ENCODE measurements at places on chromosomes 6 and 20.
A peak's percentile ranks its signal among the peaks of the same experiment; 100 is the strongest.

DNA sequence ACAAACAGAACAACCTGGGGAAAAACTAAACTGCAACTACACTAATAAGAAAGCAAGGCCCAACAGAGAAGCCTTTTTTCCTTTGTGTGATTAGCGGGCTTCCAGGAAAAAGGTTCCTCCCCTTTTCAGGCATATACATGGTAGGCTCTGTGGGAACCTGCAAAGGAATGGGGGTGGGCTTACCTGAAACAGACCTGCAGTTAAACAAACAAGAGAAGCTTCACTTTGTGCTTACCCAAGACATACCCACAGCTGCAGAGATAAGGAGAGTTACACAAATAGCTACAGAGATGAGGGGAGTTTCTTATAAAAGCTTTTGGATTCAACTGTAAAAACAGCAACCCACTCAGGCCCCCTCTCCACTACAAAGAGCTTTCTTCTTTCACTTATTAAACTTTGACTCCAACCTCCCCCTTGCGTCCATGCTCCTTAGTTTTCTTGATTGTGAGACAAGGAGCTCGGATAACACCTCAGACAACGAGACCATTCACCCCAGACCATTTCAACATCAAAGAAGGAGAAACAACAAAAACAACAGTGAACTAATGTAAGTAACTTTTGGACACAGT is 30.9 kb downstream of the RNF146 start:
- no peak for DNase-seq

DNA sequence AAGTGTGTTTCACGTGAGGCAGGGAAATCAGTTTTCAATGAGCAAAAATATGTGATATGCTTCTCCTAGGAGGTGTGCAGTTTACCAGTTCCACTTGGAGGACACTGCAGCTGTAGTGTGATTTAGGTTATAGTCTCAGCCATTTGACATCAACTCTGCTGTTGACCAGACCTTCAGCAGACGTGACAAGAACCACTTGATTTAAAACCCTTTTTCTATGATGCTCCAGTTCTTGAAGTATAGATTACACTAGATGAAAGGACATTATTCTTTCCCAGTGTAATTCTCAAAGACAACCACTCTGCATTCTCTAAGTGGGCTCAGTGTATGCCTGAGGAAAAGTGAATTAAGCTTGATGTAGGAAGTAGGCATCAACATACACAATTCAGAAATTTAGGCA is 480.8 kb downstream of the TBC1D32 start:
- DNase-seq = no peak

- no peak for DNase-seq
Measured at GRCh38 chr6:134238006-134238405, 79.9 kb downstream of the SGK1 start.

GRCh38 chr6:46967826-46968349 is 46.1 kb upstream of the ADGRF5 start:
- DNase-seq = no peak

- peak; percentile 68 for DNase-seq
Measured at GRCh38 chr6:117547688-117548621, 54.4 kb downstream of the GOPC start.

- no peak for DNase-seq
Measured at GRCh38 chr6:29953686-29954085, 11.4 kb downstream of the HLA-A start.

- peak; percentile 82 for DNase-seq
Measured at GRCh38 chr6:143536866-143537691, 25.6 kb upstream of the FUCA2 start.

GRCh38 chr6:50826037-50826761 is 7.5 kb downstream of the TFAP2B start:
- no peak for DNase-seq

DNA sequence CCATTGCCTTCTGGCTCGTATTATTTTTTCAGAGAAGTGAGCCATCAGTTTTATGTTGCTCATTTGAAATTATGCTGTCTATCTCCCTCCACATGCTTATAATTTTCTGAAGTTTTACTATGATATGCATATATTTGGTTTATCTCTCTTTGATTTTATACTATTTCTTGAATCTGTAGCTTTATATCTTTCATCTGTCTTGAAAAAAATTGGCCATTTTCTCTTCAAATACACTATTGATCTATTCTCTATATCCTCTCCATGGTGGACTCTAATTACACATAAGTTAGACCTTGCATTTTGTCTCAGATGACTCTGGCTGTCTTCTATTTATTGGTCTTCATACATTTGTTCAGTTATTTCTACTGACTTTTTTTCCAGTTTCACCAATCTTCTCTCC is 13.7 kb upstream of the COL19A1 start:
- DNase-seq = no peak

- DNase-seq = peak; percentile 76
Measured at GRCh38 chr6:137707590-137708360, 159.3 kb upstream of the TNFAIP3 start.

DNA sequence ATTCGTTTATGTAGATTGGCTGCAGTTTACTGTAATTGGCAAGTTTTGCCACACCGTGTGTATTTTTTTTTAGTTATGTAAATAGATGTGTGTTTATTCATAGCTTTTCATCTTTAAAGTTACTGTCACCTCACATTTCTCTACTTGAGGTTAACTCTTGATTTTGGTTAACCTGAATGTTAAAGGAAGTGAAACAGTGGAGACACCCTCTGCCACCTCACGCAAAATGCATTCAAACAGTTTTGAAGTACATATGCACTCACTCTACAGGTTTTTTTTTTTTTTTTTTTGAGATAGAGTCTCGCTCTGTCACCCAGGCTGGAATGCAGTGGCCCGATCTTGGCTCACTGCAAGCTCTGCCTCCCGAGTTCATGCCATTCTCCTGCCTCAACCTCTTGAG is 17.7 kb downstream of the OR2A4 start:
- no peak for DNase-seq

- no peak for DNase-seq
Measured at GRCh38 chr20:40777653-40778052, 88.6 kb upstream of the MAFB start.

DNA sequence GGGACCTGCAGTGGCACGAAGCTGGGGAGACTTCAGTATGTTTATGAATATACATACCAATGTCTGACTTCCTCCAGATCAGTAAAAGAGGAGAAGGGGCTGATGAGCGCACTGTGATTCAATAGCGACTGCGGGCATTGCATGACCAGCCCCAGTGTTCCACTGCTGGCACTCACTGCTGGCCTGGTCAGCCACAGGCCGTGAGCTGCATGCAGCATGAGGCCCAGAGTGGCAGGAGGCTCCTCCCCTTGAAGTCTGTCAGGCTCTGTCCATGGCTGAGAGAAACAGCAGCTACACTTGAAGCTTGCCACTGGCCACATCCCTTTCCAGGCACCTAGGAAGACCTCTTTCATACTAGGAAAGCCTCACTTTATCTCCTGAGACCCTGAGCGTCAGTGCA is 265.9 kb upstream of the CDYL start:
- no peak for DNase-seq

- no peak for DNase-seq
Measured at GRCh38 chr6:43593938-43594337, 18.0 kb downstream of the POLH start.

DNA sequence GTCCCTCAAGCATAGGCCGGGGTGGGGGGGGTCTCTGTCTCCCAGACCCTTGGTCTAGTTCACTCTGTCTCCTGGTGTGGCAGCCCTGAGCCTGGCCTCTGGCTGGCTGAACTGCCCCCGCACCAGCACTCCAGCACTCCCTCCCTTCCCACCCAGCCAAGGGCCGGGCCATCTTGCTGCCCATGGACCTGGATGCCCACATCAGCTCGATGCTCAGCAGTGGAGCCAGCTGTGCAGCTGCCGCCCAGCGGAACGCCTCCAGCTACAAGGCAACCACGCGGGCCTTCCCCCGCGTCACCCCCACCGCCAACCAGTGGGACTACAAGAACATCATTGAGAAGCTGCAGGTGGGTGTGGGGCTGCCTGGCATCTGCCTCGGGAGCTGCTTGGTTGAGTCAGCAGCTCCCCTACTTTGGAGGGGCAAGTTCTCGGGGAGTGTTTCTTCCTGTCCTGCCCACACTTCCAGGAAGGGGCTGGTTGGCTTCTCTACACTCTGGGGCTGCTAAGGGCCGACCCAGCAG is 28.4 kb downstream of the UQCC2 start:
- no peak for DNase-seq

GRCh38 chr6:83879746-83880145 is 20.3 kb downstream of the CYB5R4 start:
- DNase-seq = no peak

DNA sequence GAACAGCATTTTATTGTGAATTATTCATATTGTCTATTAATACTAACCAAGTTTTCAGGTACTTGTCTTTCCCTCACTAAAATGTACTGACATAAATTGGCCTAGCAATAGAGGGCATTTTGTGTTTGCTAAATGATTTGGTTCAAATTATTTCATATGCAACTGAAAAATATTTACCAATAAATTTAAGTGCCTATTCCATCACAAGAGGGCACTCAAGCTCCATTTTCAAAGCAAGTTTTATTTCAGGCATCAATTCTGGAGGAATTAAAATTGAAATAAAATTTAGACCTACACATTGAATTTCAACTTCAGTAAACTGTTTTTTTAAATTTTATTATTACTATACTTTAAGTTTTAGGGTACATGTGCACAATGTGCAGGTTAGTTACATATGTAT is 114.3 kb upstream of the SYNCRIP start:
- DNase-seq = peak; percentile 16

DNA sequence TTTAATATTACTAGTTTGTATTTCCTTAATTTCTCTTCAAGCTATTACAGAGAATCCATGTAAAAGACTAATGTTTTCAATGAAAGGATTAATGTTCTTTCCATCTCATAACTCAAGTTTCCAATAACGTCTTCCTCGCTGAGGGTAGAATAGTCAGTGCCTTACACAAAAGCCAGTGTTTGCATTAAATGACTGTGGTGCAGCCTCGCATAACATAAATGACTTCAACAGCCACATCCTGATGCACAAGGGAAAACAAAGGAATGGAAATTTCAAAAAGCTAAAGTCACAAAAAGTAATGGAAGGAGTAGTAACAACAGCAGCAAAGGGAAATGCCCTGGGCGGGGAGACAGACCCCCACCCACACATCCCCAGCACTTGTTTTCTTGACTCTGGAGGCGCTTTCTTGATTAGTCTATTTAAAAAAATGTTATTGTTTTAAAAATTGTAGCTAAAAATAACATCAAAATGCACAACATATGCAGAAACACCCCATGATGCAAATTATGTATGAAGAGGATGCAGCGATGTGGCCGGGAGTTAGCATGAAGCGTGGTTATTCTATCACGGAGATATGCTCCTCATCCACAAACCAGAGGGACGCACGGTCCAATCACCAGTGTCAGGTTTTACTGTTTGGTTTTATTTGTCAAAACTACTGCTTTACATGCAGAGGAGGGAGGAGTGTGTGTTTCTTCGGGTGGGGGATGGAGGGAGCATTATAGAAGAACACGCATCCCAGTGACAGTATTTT is 228.6 kb downstream of the GMPR start:
- no peak for DNase-seq

GRCh38 chr6:70956451-70957283 is at the start of gene B3GAT2:
TSS of gene B3GAT2 (minus strand) at chr6:70957060. CDS start at chr6:70956429, 631 bp downstream.
- DNase-seq = peak; percentile 58

DNA sequence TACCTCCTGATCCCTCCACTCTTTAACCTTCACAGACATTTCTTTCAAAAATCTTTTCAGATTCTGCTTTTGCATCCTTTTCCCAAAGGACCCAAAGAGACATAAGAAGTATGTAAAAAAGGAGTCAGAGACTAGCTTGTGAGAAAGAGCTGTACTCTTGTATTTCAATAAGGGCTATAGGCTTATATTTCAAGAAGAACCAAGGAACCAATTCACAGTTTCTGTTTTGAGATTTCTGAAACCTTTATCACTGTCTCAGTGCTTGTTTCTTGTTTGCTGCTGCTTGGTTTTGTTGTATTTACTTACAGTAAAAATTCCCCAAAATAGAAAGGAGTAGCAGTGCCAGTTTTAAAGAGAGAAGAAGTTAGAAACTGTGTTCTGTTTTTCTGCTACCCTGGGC is 461.6 kb upstream of the ID4 start:
- no peak for DNase-seq

DNA sequence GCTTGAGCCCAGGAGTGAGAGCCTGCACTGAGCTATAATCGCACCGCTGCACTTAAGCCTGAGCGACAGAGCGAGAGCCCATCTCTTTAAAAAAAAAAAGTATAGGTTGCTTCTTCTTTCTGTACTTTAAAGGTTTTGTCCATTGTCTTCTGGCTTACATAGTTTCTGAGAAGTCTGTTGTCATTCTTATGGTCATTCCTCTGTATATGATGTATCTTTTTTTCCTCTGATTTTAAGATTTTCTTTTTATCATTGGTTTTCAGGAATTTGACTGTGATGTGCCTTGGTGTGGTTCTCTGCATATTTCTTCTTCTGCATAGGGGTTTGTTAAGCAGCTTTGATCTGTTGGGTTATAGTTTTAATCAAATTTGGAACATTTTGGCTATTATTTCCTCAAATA is 29.1 kb downstream of the QRSL1 start:
- DNase-seq = peak; percentile 5

DNA sequence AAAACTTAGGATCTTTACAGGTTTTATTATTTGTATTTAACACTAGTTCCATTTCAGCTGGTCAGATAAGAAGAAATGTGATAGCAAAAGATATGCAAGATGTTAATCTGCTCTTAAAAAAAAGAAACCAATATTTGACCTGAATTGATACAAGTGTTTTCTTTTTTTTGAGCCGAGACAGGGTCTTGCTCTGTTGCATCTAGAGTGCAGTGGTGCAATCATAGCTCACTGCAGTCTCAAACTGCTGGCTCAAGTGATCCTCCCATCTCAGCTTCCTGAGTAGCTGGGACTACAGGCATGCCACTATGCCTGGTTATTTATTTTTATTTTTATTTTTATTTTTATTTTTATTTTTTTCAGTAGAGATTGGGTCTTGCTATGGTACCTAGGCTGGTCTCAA is 133.0 kb downstream of the GMPR start:
- DNase-seq = no peak

GRCh38 chr6:19478992-19479391 is 358.2 kb upstream of the ID4 start:
- DNase-seq = peak; percentile 18

DNA sequence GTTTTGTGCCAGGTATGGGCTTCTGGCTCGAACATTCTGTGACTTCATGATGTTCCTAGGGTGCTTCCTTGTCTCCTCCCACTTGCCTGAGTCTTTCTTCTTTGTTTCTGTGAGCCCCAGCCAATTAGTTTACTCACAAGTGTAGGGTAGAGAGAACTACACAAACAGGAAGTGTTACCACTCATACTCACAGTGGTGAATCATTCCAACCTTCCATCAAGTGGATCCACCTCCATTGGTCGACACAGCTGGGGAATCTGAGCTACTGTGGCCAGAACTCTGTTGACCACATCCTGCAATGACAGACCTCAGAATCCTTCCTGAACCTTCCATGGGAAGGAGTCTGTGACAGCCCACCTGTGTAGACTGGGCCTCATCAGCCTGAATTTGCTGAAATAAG is 76.8 kb downstream of the UNC5CL start:
- peak; percentile 71 for DNase-seq

GRCh38 chr6:72616406-72617015 is 5.4 kb upstream of the KCNQ5 start:
- DNase-seq = peak; percentile 31

- DNase-seq = no peak
Measured at GRCh38 chr6:27651371-27651732, 178.4 kb upstream of the ZNF184 start.

All from muscle of back (tissue), 13 donors.